ENCODE measurements at places on chromosomes 6 and 20.

DNA sequence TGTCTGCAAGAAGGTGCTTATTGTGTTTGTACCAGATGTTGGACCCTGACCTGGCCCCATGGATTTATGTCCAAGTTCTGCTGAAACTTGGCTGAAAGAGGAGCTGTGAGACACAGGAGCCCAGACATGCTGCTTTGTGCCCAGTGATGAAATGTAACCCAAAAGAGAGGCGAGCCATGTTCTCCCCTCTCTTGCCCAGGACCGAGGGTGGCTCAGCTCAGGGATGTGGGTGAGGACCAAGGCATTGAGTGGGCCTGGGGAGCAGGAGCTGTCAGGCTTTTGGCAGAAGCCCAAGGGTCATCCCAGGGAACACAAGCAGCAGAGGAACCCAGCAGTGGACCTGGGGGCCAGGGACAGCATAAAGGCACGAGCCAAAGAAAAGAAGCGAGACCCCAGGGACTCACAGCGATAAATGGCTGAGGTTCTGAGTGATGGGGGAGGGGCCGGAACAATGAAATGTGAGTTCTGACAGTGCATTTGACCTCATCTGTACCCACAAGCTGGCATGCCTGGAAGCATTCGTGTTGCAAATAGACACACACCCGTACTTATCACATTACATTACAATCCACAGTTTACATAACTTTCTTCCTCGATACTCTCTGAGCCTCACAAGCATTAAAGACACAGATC is 363.4 kb upstream of the JARID2 start:
- DNase-seq, result no peak

DNA sequence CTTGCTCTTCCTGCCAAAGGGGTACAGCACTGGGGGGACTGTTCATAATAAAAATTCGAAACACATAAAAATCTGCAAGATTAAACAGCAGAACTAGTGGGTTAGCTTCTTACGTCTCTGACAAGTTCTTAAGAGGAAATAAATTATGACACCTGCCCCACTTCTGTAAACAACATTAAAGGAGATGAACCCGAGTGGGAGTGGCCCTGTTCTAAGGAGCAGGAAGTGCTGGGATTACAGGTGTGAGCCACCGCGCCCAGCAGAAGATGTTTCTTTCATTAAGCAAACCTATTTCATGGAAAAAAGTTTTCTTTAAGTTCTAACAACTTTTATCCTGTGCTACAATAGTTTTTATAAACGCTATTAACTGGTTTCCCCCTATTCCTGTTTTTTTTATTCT is 24.6 kb downstream of the USP45 start:
- no peak for DNase-seq

GRCh38 chr20:917416-917815 is 1.3 kb upstream of the ANGPT4 start:
- DNase-seq, result no peak

DNA sequence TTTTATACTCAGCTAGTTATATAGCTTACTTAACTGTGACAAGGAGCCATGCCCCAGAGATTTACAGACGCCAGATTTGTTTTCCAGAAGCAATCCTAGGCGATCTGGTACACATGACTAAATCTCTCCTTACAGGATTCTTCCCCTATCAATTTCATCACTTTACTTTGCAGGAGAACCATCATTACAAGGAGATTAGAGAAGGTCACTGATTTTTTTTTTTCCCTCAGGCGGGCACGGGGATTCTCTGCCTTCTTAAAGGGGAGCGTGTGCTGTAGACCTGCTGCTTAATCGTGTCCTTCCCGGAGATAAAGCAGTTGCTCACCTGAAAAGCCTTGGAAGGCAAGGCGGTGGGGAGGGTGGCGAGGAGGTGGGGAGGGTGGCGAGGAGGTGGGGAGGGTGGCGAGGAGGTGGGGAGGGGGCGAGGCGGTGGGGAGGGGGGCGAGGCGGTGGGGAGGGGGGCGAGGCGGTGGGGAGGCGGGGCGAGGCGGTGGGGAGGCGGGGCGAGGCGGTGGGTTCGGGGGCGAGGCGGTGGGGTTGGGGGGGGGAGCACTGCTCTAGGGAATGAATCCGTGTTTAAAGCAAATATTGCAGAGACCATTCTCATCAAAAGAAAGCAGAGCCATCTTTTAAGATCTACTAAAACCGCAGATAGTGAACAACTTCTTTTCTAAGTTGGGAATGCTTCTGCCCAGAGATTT is 14.3 kb upstream of the MRAP2 start:
- DNase-seq, result no peak

DNA sequence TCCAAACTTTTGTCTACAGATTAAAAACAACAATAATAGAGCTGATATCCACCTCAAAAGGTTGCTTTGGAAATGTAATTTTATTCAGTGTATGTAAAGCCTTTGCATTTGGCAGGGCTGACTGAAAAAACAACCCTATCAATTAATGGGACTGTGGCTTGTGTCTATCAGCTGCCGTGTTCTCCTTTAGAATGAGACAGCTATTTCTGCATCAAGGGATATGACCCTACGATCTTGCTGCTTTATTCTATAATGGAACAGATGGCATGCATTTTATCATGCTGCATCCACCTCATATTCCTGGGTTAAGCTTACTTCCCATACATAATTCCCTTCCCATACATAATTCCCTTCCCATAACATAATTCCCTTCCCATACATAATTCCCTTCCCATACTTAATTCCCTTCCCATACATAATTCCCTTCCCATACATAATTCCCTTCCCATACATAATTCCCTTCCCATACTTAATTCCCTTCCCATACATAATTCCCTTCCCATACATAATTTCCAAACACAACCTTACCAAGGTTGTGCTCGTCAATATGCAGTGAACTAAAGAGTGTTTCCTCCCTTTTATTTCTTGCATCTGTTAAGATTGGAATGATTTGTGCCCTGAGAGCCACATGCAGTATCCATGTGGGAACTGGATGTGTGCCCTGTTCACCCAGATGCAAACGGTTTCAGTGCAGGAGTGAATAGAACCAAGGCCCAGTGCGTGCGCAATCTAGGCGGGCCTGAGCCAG is 26.8 kb downstream of the SERPINB6 start:
- no peak for DNase-seq

- no peak for DNase-seq
Observed at GRCh38 chr6:144468709-144469108, 183.6 kb downstream of the UTRN start.

DNA sequence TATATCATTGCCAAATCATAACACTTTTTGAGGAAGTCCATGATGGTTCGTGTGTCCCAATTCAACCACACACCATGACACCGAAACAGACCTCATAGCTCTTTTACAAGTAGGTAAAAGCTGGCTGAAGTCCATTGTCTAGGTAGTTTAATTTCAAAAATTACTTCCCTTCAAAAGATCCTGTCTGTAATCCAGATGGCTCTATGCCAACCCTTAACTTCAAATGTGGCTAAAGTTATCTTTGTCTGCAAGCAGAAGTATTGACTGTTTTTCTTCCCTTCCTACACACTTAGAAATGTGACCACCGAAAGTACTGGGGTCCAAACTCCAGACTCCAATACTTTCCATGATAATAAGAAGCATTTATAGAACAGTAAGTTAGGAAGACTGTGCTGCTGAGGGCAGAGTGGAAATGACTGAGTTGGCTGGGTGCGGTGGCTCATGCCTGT is 8.3 kb upstream of the TIAM2 start:
- no peak for DNase-seq

Measured in midbrain (tissue), 1 donor.